ENCODE measurements at places on chromosomes 13 and 19.

GRCh38 chr19:33089010-33089409 lies 8.0 kb downstream of the GPATCH1 start:
- no peak for DNase-seq

DNA sequence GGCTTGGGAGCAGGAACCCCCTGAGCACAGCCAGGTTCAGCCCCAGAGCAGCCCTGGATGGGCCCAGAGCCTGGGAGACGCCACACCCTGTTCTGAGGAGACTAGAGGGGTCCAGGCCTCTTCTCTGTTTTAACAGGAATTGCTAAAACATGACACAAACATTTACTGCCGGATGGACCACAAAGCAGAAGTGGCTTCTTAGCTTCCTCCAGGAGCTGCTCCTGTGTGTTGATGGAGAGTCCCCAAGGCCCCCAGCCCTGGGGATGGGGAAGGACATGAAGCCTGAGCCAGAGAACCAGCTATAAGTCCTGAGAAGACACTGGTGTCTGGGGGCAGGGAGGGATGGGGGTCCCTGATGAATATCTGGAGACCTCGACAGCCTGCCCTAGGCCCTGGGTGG lies 14.6 kb downstream of the CEACAM3 start:
- no peak for DNase-seq

GRCh38 chr13:53159431-53159830 lies 130.8 kb downstream of the OLFM4 start:
- no peak for DNase-seq

DNA sequence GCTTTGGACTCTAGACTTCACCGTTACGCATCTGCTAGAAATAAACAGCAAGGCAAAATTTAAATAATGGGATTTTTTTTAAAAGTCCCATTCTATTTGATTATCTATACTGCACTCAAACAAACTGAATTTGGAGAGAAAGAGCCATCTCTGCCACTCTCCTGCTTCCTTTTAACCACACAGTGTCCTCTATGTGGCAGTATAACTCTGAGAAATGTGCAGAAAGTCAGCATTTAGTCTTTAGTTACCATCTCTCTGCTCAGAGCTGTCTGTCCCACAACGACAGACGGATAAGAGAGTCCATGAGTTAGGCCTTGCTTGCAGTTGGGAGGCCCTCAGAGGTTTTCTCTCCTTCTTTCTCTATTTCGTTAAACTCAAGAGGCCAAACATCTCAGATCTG lies 21.2 kb downstream of the CCNA1 start:
- DNase-seq = no peak

- no peak for DNase-seq
Observed at GRCh38 chr13:47588676-47589075, 412.4 kb downstream of the SUCLA2 start.

DNA sequence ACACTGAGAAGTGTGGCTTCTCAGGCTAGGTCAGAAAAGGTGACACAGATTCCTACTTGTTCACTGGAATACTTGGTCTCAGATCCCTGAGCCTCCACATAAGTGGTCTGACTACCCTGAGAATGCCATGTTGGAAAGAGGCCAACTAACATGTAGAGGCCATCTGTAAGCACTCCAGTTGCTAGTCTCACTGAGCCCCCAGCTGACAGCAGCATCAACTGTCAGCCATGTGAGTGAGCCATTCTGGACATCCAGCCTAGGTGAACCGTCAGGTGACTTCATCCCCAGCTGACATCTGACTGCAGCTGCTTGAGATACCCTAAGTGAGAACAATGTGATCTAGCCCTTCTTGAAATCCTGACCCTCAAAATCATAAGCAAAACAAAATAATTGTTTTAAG lies 18.1 kb upstream of the ARL11 start:
- DNase-seq = peak; percentile 67

GRCh38 chr13:109256866-109257760 lies 529.3 kb downstream of the IRS2 start:
- DNase-seq = no peak

GRCh38 chr19:49938662-49939061 lies 9.4 kb upstream of the NUP62 start:
- DNase-seq = no peak

DNA sequence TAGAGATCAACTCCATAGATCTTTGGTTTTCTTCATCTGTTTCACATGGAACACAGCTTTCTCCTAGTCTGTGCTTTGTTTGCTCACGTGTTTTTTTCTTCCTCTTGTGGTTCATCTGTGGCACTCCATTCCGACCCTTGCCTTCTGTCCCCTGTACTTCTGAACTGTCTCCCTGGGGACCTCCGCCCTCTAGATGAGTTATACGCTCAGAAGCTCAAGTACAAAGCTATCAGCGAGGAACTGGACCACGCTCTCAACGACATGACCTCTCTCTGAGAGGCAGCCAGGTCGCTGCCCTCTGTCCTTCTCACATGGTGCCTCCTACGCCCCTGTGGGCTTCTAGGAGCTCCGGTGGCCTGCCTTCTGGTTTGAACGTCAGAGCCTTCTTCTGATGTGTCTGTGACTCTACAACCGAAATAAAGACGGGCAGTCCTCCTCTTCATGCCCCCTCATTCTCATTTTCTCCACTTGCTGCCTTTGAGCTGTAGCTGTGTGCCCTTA lies 16.6 kb upstream of the RAB8A start:
- DNase-seq = no peak

- DNase-seq = no peak
Observed at GRCh38 chr19:39874404-39874803, 28.2 kb upstream of the FBL start.

DNA sequence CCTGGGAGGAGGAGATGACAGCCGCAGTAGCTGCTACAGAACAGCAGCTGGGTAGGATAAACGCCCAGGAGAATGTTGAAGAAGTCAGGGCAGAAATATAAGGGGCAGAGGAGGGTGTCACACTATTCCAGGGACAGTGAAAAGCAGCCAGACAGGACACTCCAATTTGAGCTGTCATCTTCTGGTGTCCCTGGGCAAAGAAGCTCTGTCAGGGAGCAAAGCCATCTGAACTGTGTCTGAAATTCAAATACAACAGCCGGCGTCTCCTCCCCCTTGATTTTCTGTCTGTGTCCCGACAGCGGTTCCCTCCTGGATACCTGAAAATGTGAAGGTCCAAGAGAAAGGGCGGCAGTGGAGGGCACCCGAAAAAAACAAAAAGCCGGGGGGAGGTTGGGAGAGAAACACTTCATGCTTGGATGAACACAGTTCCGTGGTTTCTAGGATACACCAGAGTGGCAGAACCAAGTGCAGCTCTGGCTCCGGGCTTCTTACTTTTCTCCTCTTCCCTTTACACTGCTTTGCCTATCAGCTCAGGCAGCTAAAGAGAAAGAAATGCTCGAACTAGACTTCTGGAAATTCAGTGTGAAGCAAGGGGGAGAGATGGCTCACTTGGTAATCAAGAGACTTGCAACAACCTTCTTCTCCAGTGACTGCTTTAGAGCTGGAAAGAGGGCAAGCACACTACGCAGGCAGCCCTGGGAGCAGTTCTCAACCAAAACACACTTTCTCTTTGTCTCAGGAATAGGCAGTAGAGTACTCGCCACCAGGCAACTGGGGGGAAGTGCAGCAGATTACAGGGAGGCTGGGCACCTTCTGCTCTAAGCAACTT lies 465.6 kb downstream of the ITGBL1 start:
- DNase-seq = no peak

DNA sequence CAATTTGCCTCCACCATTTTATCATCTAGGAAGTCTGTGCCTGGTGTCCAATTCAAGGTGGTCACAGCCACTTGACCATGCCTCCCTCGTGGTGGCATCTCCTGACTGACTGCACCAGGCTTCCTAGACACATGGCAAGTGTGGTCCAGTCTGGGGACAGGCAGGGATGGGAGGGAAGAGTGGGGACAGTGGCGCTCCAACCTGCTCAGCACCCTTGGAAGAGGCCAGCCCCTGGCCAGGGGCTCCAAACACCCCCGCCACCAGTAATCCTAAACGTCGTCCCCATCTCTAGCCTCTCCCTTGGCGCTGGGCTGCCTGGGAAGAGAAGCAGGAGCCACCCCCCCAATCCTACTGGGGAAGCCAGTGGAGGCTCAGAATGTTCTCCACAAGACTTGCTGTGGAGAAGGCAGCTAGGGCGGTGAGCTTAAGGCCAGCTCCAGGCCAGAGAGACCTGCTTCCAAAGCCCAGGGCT lies 2.7 kb downstream of the RPL36 start:
- DNase-seq = no peak

DNA sequence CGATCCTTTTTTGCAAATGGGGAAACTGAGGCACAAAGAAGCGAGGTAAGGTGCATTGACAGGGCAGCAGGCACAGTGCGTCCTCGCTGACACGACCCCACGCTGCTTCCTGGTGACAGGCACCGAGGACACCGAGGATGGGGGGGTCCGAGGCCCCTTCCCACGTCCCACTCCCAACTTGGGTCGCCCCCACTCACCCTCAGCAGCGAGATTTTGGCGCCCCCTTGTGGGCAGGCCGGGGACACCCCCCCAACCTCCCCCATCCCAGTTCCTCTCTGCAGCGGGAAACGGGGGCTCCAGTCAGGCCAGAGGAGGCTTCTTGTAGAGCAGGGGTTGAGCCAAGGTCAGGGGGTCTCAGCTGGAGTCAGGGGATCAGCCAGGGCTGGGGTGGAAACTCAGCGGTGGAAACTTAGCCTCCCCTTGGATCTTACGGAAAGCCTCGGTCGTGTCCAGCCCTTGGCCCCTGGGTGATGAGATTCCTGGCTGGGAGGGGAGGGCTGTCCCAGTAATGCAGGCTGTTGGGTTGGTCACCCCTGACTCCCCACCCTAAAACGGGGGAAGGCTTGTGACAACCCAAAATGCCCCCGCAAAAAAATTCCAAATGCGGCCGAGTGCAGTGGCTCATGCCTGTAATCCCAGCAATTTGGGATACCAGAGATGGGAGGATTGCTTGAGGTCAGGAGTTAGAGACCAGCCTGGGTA lies 8.2 kb downstream of the SMIM24 start:
- no peak for DNase-seq

DNA sequence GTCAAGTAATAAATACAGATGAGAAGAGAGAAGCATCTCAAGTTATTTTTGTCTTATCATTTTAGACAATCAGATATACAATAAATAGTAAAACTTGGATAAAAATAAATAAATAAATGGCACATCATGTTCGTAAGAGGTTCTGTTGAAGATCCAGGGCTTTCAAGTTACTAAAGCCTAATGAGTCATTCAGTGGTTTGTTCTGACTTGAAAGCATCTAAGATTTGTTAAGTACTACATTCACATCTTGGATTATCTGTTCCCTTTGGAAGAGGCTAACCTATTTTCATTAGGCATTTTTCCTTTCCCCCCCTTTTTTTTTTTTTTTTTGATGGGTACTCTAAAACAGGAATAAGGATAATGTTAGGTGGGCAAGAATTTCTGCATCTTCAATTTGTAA lies 429.3 kb downstream of the PCDH20 start:
- DNase-seq = no peak

Measured in DMS 273 treated with DMSO at 0.1 percent for 48 hours (cell line).